NT2/D1 (cell line): ENCODE measurements at places on chromosomes 16 and 17.

DNA sequence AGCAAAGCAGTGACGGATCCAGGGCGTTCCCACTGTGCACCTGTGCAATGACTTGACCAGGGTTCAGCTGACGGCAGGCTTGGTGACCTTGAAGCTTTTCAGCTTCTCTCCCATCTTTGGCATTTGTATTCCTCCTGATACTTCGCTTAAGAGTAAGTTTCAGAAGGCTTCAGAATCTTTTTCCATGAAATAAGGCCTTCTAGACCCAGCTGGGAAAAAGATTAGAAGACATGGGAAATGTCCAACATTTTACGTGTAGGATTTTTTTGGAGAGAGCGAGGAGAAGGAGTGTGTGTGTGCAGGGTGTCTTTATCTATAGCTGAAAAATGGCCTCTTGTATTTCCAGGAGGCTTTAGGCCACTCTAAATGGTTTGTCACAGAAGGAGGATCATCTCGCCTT, 104.1 kb downstream of the BANP start:
- DNase-seq, result no peak

GRCh38 chr16:3094289-3095027, 4.6 kb downstream of the ZSCAN10 start:
- DNase-seq, result no peak

DNA sequence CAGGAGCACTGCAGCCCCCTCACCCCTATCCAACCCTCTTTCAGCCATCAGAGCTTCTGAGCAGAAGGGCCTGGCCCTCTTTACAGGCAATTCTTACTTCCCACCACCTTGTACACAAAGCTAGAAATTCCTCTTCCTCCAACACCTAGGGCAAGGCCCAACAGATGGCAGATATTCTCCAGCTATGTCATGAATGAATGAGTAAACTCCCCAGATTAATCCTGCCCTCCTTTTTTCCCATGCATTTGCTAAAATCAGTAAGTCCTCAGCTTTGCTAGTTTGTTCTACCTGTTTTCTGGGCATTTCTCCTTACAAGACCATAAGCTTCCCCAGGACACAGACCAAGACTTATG, 20.4 kb upstream of the MRPS23 start:
- no peak for DNase-seq

DNA sequence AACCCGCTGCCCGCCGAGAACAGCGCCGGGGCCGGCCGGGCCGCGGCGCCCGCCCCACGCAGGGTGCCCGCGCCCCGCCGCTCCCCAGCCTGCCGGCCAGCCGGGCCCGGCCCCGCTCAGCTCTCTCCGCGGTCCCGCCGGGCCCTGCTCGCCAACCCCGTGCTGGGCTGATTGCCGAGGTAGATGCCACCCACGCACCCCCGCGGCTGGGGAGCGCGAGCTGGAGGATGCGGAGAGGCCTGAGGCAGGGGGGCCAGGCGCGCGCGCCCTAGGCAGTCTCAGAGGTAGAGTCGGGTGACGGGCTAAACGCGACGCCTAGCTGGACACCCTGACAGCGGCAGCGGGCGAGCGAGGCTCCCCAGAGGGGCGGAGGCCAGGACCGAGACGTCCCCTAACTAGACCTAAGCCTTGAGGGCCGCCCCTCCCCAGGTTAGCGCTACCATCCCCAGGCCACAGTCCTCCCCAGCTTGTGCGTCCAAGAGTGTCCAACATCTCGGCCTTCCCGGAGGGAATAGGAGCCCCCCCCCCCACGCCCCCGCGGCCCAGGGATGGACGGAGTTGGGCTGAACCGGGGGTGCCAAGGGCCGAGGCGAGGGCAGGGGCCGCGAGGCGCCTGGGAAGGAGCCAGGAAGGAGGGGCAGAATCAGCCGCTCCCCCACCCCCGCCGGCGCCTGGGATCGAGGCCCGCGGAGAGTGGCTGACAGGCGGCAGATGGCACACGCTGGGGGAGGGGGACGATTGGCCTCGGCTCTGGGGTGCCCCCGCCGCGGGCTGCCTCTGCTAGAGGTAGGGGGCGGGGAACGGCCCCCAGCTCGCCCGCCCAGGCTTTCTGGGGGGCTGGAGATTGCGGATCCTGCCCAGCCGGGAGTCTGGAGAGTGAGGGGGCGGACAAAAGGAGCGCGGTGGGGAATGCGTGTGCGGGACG, 2.5 kb upstream of the ZNF423 start:
- no peak for DNase-seq

DNA sequence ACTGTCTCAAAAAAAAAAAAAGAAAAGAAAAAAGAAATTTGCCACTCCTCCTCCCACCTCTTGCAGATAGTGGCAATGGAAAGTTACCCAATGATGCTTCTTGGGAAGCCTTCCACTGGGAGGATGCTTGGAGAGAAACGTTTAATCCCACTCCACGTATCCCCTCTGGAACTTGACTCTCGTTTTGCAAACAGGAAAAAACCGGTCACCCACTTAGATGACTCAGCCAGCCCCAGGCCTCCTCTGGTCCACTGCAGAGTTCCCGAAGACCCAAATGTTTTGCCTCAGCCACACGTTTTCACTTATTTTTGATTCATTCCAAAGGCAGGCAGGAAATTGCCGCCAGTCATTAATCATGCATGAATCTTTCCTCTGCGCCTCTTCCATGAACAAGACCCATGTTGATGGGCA, 9.3 kb upstream of the TNFRSF17 start:
- DNase-seq, result no peak

DNA sequence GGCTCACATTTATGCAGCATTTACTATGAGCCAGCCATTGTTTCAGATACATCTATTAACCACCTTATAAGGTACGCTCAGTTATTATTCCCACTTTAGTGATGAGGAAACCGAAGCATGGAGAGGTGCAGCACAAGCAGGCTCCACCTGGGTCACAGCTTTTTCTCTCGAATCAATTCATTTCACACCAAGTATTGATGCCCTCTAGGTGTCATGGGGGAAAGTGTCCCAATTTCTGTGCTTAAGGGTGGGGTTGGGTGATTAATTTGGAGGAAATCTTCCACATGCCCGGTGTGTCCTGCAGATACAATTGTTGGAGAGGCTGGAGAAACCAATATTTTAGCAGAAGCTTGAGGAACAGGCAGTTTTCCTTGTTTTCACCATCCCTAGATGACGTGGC, 62.7 kb upstream of the DNAJA2 start:
- no peak for DNase-seq

DNA sequence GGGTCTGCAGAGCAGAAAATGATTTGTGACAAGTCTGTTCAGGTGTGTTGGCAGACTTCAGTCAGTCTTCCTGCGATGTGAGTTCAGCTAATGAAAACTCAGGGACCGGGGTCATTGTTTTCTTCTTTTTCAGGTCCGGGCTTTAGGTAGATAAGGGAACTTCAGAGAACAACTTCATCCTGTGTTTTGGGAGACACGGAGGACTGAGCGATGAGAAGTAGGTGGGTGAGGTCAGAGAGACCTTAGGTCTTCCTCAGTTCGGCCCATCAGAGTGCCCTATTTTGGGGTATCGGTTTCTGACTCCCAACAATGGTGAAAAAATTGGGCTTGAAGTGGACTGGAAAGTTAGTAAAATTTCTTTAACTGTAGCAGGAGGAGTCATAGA, 88.9 kb upstream of the ATF7IP2 start:
- DNase-seq, result no peak

DNA sequence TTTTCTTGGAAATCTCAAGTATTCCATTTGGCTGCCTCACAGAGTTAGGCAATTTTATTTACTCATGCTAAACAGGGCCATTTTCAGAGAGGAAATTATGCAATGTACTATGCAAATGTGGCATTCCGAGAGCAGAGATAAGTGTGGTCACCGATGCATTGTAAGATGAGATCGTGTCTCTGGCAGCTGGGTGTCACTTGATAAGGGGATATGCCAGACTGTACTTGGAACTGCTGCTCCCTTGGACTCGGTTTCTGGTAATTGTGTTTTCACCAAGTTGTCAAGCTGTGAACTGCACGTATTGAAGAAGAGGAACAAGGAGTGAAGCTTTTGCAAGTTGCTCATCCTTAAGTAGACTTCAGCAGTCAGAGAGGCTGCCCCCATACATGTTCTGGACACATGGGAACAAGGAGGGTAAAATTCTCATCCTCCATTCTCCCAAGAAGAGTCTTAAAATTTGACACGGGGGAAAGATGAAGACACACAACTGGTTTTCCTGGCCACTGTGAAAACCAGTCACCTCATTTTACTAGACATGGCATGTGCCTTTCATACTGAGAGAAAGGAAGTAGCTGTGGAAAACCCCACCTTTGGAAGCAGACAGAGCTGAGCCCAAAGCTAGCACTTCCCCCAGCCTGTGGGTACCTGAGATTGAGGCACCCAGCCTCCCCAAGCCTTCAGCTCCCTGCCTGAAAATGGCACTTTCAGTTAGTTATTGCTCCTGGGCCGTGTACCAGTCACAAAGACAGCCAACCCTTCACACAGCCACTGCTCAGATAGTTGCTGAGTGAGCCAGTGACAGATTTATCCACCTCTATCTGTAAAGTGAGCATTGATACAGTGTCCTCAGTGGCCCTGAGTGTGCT, 150.7 kb downstream of the SOCS1 start:
- no peak for DNase-seq

- DNase-seq, result no peak
These were observed 9.8 kb upstream of the CSNK1D start for GRCh38 chr17:82283208-82283749.

GRCh38 chr16:31877876-31878642, 4.5 kb downstream of the ZNF267 start:
- no peak for DNase-seq

- DNase-seq, result peak; percentile 40
These were observed 24.2 kb upstream of the ABCA9 start for GRCh38 chr17:69084911-69085310.

- no peak for DNase-seq
These were observed 32.5 kb downstream of the MARF1 start for GRCh38 chr16:15610369-15610871.

GRCh38 chr16:53678756-53679343, 24.8 kb downstream of the RPGRIP1L start:
- DNase-seq, result no peak

- no peak for DNase-seq
These were observed 687 bp upstream of the NARF start for GRCh38 chr17:82457929-82458178.

- no peak for DNase-seq
These were observed 8.6 kb downstream of the HIC1 start for GRCh38 chr17:2063261-2064146.

DNA sequence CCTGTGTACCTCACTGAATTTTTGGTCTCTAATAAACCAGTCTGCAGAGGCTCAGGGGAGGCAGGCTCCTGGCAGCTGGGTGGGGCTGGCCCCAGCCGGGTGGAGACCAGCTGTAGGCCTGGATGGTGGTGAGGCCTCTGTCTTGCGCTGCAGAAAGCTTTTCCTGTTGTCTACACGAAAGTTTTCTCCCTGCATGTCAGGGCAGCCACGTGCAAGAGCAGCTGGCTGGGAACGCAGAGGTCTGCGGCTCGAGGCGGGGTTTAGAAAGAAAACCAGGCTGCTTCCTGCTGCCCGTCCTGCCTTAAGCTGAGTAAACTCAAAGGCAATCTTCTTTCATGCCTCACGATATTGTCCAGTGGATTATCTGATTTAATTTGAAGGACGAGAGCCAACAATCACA, 2.4 kb downstream of the SERPINF1 start:
- no peak for DNase-seq

GRCh38 chr17:45948881-45949624, 50.0 kb upstream of the STH start:
- DNase-seq, result peak; percentile 40

DNA sequence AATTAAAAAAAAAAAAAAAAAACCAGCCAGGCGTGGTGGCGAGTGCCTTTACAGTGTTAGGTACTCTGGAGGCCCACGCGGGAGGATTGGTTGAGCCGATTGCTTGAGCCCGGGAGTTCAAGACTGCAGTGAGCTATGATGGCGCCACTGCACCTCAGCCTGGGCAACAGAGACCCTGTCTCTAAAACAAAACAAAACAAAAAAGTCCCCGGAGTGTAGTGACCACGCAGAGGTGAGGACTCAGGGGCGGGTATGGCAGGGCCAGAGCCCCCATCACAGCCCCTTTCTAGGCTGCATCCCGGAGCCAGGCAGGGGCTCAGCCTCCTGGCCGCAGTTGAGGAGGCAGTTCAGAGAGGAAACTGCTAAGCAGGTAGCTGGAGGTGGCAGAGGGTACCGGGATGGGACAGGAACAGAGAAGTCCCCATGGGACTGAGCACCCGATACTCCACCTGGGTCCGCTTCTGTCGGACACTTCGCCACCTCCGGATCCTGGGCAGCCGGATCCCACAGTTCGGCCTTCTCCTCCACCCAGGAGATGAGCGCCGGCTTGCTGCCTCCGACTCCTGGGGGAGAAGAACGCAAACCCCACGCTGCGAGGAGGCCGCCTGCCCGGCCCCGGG, 800 bp downstream of the ZNF747 start:
- DNase-seq, result no peak

DNA sequence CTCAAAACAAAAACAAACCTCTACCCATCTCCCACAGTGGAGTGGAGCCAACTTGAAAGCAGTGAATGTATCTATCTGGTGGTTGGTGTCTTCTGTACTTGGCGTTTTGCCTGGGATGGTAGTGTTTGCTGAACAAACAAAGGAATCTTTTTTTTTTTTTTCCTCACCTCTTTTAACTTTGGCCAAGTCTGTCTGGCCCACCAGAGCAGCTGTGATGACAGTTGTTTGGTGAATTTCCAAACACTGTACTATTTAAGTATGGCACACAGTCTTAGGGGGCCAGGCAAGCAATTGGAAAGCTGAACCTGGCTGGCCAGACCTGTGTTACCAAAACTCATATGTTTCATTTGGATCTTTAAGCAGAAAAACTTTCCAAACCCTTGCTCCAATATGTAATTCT, 101.8 kb upstream of the CDH13 start:
- no peak for DNase-seq

DNA sequence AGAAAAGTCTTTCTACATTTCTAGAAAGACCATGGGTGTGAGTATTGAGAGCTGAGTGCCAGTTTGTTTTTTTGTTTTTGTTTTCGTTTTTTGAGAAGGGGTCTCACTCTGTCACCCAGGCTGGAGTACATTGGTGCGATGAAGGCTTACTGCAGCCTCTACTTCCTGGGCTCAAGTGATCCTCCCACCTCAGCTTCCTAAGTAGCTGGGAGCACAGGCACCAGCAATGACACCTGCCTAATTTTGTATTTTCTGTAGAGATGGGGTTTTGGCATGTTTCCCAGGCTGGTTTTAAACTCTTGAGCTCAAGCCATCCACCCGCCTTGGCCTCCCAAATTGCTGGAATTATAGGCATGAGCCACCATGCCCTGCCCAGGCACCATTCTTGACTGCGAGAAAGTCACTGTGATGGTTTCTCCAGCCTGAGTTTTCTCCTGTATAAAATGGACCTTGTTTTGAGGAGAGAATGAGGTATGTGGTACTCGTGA, 673.8 kb downstream of the MAF start:
- no peak for DNase-seq

DNA sequence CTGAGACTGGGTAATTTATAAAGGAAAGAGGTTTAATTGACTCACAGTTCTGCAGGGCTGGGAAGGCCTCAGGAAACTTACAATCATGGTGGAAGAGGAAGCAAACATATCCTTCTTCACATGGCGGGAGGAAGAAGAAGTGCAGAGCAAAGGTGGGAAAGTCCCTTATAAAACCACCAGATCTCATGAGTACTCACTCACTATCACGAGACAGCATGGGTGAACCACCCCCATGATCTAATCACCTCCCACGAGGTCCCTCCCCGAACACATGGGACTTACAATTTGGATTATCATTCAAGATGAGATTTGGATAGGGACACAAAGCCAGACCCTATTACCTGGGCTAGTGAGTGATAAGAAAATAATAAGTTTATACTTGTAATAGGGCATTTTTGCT, 70.6 kb upstream of the HS3ST2 start:
- no peak for DNase-seq
